ENCODE measurements at places on chromosomes 4 and X. TPM values are rescaled to one million over a fixed set of nuclear protein-coding genes. Genes with fewer than 3 reads are reported as not detected.

GRCh38 chr4:147994076-147994475 lies 262.2 kb downstream of the ARHGAP10 start:
- peak; percentile 78 for DNase-seq

GRCh38 chr4:125734504-125734903 lies 419.7 kb downstream of the FAT4 start:
- DNase-seq: no peak

GRCh38 chrX:94057385-94057784 lies 383.4 kb downstream of the FAM133A start:
- DNase-seq: no peak

DNA sequence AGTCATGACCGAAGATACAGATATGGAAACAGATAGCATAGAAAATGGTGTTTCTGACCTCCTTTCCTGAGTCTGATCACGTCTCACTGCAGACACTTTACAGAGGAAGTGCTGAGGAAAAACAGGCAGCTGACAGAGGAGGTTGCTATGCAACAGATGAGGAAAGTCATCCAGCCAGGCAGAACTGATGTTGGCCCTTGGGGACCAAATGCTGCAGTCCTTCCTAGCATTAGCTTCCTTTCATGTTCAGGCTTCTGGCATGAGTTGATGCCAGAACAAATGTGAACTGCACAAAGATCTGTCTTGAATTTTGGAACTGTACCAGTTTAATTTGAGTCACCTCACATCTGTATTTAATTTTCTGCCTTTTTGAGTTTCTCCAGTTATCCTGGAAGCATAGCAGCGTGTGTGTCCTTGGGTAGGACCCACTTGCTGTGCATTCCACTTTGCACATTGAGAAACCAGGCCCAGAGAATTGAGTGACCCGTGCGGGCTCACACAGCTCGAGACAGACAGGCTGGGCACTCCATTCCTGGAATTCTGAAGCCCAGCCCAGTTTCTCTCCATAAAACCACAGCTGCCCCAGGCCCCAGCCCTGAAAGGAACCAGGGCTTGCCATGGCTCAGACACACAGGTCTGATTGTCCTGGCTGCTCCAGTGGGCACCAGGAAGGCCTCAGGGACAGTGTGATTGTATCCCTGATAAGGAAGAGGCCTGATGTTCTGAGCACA lies 1.4 kb upstream of the MAGED1 start:
- DNase-seq: peak; percentile 90

DNA sequence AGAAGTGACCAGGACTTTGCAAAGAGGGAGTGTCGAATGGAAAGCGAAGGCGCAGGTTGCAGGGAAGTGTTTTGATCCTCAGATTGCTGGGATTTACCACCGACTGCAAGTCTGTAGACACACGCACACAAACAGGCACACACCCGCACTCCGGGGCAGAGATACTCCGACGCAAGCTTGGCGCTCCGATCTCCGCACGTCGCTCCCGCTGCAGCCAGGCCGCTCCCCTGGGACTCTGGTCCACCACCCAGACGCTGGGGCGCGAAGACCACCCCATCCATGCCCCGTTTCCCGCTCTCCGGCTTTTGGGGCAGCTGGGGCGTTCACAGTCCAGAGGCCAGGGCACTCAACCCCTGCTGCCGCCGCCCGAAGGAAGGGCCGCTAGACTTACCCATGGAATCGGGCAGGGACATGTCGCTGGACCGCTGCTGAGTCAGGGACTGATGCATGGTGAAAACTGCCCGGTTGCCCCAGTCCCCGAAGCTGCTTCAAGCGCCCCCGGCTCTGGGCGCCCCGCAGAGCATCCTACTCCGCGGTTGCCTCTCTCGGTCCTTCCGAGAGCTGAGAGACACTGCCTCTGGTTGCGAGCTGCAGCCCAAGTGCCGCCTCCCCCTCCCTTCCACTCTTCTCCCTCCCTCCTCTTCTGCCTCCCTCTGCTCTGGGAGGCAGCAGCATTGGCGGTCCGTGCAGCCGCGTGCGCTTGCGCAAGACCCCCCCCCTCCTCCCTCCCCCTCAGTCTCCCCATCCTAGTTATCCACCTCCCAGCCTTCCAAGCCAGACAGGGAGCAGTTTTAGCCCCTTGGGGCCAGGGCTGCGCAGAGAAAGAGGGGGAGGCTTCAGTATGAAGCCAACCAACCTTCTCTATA lies at the start of gene TMEM255A:
Gene TMEM255A, minus strand, starts transcription at position 601 of the 866 bp plus-strand sequence. Its CDS starts 152 bp downstream, at position 449.
- peak; percentile 57 for DNase-seq

- DNase-seq: peak; percentile 45
These were observed 407.3 kb downstream of the MAPK10 start for GRCh38 chr4:85952528-85952927.

DNA sequence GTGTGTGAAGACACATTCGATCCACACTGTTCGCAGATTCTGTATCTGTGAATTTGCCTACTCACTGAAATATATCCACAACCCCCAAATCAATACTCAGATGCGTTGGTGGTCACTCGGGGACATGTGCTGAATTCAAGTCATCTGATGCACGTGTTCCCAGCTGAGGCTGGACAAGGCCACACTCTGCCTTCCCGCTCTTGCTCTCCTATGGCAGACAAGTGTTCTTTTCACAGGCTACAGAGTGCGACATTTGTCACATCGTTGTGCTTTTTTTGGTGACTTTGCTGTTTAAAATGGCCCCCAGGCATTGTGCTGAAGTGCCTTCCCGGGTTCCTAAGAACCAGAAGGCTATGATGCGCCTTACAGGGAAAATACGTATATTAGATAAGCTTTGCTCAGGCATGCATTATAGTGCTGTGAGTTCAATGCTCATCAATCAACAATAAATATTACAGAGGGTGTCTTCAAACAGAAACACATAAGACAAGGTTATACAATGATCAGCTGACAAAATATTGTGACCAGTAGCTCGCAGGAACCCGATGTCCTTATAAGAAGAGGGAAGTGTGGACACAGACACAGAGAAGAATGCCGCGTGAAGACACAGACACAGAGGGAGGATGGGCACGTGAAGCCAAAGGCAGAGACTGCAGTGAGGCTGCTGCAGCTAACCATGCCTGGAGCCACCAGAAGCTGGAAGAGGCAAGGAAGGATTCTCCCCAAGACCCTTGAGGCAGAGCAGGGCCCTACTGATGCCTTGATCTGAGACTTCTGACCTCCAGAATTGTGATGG lies 42.0 kb downstream of the IRF2 start:
- DNase-seq: no peak

Gene SRPX2
- total RNA-seq: 30.4 TPM

Gene HTR2C
- not detected for total RNA-seq

Gene ARMCX4
- total RNA-seq: 23.7 TPM

Gene INPP4B
- total RNA-seq: 39.4 TPM

All from tongue (tissue), 3 donors.